NCI-H510A (cell line): ENCODE measurements at places on chromosomes 1 and 21.

DNA sequence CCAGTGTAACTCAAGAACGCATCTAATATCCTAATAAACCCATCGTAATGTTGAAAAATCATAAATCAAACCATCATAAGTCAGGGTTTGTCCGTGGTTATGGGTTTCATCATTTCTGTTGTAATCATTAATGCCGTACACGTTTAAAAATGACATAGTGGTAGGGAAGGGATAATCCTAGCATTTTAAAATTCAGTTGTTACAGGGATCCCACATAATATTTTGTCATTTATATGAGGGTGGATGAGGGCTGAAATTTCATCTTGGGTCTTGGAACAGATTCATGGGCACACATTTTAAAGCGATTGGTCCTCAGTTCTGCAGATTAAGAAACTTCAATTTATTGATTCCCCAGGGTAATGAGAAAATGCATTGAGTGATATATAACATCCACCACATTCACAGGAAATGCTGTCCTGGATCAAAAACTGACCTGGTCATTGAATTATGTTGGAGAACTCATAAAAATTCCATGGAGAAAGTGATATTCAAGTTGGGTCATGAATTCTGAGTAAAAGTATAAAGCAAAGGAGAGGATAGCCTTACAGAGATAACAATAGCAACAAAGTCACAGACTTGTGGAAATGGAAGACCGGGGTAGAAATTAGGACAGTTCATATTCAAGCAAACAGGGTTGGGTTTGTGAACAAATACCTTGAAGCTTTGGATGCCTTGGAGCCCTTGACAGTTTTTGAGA lies 1527.3 kb upstream of the TPTE start:
- no peak for DNase-seq

- DNase-seq, result no peak
Measured at GRCh38 chr1:246012341-246012740, 494.7 kb downstream of the SMYD3 start.

DNA sequence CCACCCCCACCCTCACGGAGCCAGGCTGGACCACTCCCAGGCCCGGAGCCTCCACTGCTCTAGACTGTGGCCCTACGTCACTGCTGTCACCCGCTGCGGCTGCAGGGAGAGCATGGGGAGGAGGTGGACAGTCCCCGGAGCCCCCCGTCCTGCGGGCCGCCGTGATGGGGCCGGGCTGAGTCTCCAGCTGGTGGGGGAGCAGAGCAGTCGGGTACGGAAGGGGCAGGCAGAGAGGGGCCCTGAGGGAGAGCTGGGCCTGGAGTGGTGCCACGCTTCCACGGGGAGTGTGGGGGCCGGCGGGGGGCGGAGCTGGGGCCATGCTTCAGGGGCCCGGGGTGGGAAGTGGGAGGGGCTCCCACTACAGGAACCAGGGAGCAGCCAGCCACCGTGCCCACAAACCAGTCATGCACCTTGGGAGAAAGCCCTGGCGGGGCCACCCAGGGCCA lies 98.9 kb upstream of the KCNK1 start:
- DNase-seq, result no peak

DNA sequence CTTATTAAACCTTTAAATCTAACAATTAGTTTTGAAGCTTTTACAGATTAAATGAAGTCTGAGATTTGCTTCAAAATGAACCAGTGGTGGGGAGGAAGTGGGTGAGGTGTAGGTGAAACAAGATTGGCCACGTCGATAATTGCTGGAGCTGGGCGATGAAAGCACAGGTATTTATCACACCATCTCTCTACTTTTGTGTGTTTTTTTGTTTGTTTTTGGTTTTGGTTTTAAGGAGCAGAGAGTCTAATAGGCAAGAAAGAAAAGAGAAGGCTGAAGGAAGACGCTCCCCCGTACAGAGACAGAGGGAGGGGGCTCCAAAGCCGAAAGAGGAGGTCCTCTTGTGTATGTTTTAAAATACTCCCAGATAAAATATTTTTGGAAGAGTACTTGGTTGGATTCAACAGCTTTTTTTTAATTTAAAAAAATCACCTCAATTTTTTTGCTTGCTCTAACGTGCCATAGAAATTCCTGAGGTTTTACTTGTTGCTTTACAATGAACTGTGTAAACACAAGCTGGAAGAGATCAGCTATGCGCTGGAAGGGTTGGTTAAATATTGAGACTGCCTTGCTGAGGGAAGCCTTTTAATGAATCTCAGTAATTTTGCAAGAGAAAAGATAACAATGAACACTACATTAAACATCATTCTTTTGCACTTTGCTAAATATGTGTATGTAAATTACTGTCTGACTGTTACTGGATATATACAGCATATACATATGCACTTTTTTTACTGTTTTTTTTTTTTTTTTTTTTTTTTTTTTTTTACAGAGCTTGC lies 6.7 kb upstream of the LGALS8 start:
- no peak for DNase-seq

GRCh38 chr1:223885614-223886013 lies 39.9 kb upstream of the TP53BP2 start:
- DNase-seq, result no peak

- DNase-seq, result no peak
Measured at GRCh38 chr1:79255421-79255820, 248.9 kb upstream of the ADGRL4 start.

DNA sequence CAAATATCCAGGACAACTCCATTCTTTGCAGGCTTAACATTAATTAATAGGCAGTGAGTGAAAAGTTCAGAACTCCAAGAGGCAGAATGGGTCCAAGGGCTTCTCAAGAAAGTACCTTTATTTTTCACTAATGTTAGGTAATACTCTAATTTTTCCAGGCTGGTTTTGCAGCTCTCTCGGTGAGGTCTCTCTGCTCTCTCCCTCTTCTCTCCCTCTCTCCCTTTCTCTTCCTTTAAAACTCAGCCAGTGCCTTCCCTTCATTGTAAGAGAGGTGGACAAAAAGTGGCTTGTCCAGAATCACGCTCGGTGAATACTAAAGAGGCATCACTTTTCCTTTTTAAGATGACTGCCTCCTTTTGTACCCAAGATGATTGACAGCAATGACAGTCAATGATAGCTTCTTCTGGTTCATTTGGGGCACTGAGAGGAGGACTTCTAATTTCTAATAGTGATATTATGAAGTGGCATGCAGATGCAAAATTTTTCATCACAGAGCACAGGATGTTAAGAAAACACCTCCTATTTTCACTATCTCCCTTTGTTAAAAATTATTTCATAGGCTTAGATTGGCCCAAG lies 1.3 kb upstream of the CHI3L1 start:
- DNase-seq, result no peak

DNA sequence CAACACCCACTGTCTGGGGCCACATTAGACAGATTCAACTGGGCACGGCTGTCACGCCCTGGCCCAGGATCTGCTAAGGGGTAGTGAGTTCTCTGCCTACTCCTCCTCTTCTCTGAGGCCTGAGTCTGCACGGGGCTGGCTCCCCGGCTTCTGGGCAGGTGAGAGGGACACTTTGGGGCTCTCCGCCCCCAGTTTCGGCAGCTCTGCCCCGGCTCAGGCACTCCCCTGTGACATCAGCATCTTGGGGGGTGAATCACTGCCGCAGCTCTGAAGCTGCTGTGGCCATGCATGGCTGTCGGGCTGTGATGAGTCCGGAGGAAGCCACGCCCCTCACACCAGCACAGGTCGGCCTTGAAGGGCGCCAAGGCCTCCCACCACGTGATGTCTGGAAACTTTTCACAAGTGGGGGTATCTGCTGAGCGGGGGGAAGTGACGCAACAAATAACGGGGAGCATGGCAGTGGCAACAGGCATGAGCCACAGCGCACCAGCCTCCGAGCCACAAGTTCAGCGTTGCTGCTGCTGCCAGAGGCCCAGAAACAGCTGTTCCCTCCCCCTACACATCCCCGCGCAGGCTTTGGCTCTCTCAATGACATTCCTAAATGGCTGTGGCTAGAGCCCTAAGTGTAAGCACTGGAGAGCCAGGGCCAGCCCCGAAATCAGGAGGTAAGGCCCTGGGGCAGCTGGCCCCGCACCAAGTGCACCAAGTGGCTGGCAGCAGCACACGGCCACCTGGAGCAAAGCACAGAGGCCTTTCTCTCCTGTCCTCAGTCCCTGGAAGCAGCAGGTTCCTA lies 26.3 kb downstream of the ZBTB17 start:
- no peak for DNase-seq

GRCh38 chr1:87268111-87268510 lies 60.6 kb upstream of the LMO4 start:
- DNase-seq, result no peak

- DNase-seq, result no peak
Measured at GRCh38 chr21:39637971-39638240, 25.2 kb downstream of the B3GALT5 start.

- no peak for DNase-seq
Measured at GRCh38 chr1:172826096-172826741, 167.3 kb downstream of the FASLG start.

GRCh38 chr1:20168564-20169491 lies 17.1 kb upstream of the UBXN10 start:
- DNase-seq, result no peak

GRCh38 chr21:41839387-41840000 lies 39.6 kb downstream of the PRDM15 start:
- DNase-seq, result no peak

- peak; percentile 63 for DNase-seq
Measured at GRCh38 chr1:7539769-7540175, 231.3 kb upstream of the VAMP3 start.

DNA sequence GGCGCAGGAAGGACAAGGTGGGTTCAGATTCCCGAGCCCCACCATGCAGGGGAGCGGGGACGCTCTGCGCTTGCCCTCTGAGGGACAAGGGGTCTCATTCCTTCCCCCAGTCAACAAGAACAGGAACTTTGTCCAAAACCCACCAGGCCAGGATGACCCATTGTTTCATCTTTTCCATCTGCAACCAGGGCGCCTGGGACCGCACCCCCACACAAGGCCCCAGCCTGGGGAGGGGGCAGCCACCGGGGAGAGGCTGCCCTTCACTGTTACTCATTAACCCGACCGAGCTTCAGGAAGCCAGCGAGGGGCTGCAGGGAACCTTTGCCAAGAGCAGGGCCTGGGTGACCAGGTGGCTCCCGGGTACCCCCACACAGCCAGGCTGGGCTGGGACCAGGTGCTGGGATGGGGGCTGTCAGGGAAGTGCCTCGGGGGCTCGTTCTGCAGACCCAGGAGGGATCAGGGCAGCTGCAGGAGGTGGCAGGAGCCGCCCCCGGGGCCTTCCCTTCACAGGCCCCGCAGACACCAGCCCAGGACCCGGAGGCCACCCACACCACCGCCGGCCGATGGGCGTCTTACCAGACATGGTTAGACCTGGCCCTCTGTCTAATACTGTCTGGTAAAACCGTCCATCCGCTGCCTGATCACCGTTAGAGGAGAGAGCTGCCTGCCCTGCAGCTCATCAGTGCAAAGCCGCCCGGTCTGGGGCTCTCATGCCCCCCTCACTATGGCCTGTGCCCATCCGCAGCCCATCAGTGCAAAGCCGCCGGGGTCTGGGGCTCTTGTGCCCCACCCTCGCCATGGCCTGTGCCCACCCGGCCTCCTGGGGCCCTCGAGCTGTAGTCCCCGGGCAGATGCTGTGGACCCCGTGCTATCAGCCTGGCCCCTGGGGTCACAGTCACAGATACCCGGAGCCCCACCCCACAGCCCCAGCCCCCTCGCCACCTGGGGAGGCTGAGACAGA lies 4.9 kb upstream of the TTLL10 start:
- no peak for DNase-seq

- DNase-seq, result no peak
Measured at GRCh38 chr1:58422436-58422835, 124.1 kb downstream of the OMA1 start.

DNA sequence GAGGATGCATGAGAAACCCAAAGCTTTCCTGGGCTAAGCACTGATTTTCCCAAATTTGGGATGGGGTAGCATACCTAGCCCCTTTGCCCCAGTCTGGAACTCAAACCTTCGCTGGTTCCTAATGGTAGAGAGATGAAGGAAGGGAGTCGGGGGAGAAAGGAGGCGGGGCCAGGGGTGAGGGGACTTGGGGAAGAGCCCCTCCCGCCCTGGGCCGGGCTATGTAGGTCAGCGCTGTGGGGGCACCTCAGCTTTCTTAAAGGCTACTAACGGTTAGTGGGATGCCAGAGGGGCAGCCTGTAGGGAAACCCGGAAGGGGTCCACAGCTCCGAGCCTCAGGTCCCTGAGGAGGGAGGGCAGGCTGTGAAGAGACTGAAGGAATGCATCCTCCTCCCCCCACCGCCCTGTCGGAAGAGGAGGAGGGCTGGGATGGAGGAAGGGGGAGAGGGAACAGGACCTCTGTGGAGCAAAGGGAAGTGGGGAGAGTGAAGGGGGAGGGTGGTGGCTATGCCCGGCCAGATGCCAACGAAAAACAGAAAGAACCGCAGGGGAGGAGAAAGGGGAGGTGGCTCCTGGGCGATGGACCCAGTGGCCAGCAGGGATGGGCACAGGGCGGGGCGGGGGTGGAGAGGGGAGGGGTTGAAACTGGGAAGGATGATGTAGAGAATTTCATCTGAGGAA lies 1.3 kb downstream of the CADM3 start:
- no peak for DNase-seq

GRCh38 chr1:239723776-239724367 lies 337.5 kb downstream of the CHRM3 start:
- no peak for DNase-seq
